ENCODE measurements at places on chromosomes 12 and 14. TPM values are rescaled to one million over a fixed set of nuclear protein-coding genes. Genes with fewer than 3 reads are reported as not detected.

Gene OR4M1
- total RNA-seq: not detected

Gene PPP1R3E
- total RNA-seq: 6.7 TPM

Gene PRIMA1
- total RNA-seq: 8.4 TPM

Gene ABCD2
- total RNA-seq: 9.2 TPM

Gene DDHD1
- 6.5 TPM for total RNA-seq

Gene ANKRD33
- not detected for total RNA-seq

Gene LRP1-AS
- total RNA-seq: not detected

Gene TPPP2
- total RNA-seq: 0.81 TPM

Gene CACNA1C
- 151 TPM for total RNA-seq

Gene PTHLH
- not detected for total RNA-seq

Gene KLHL28
- total RNA-seq: 12.2 TPM

Gene C12orf50
- 0.11 TPM for total RNA-seq

Gene ANO2
- 12.6 TPM for total RNA-seq

Gene TAS2R9
- total RNA-seq: 0.22 TPM

Gene RHEBL1
- 0.48 TPM for total RNA-seq

Gene B4GALNT3
- 32.1 TPM for total RNA-seq

Gene ULK1
- total RNA-seq: 49.8 TPM

Gene MGAT4C
- total RNA-seq: 2.6 TPM

Gene SLC10A1
- not detected for total RNA-seq

Gene PLCZ1
- not detected for total RNA-seq

Data from Right ventricle myocardium superior (tissue), 1 donor.